Activated CD4-positive, alpha-beta T cell treated with anti-CD3 and anti-CD28 coated beads for 36 hours (primary cell): ENCODE measurements at places on chromosomes 2 and 18. TPM values are rescaled to one million over a fixed set of nuclear protein-coding genes. Genes with fewer than 3 reads are reported as not detected.
A peak's percentile ranks its signal among the peaks of the same experiment; 100 is the strongest.

The COL5A2 gene
- 0.32 TPM for total RNA-seq

The TTLL4 gene
- total RNA-seq, result 33.7 TPM

The HOXD8 gene
- total RNA-seq, result not detected

The PLA2R1 gene
- not detected for total RNA-seq

The KIAA2012 gene
- not detected for total RNA-seq

The MDH1B gene
- total RNA-seq, result 0.83 TPM

The CYP27A1 gene
- total RNA-seq, result 0.12 TPM

The REG1B gene
- total RNA-seq, result not detected

The MTCL1 gene
- total RNA-seq, result 0.14 TPM

The DGKD gene
- total RNA-seq, result 57.0 TPM

The GKN1 gene
- not detected for total RNA-seq

The NAT8 gene
- total RNA-seq, result not detected

- no peaks in the 10 kb centered on the region for H3K36me3 ChIP-seq
- H3K27me3 ChIP-seq, result no peaks in the 10 kb centered on the region
- DNase-seq, result no peak
Measured at GRCh38 chr2:9287400-9288045, 80.9 kb downstream of the ASAP2 start.

- no peak for DNase-seq
- H3K27me3 ChIP-seq, result no peaks in the 10 kb centered on the region
- H3K36me3 ChIP-seq, result no peaks in the 10 kb centered on the region
- no peak overlapping the region for H3K27ac ChIP-seq
- no peaks in the 10 kb centered on the region for H3K4me1 ChIP-seq
Measured at GRCh38 chr2:180314086-180314485, 307.0 kb upstream of the CWC22 start.

DNA sequence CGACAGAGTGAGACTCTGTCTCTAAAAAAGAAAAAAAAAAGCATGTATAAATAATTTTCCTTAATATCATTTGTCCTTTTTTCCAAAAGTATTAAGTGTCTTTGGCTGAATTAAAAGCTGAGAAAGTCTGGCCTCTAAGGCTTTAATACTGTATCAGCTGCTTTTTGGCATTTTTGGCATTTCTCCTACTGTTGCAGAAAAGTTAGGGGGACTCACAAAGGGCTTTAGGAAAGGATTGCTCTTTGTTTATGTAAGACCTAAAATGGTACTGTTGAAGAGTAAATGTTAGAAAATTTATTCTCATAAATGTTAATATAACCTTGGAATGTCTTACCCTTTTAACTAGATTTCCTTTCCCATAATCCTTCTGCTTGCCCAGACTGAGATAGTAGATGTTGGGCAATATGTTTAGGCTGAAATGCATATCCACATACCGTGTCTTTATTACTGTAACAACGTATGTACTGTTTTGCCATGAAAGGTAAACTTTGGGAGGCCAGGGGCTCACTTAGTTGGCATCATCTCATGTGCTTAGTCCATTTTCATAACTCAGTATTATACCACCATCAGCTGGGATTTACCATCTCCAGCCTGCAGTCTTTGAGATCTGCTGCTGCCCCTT, 18.0 kb upstream of the STON1 start:
- H3K4me1 ChIP-seq, result peaks cover 22% of the 10 kb centered on the region
- no peaks in the 10 kb centered on the region for H3K27me3 ChIP-seq
- no peak overlapping the region for H3K4me3 ChIP-seq
- DNase-seq, result no peak
- H3K36me3 ChIP-seq, result peaks cover 52% of the 10 kb centered on the region
- H3K27ac ChIP-seq, result no peak overlapping the region

GRCh38 chr18:26960911-26961310, 95.4 kb upstream of the AQP4 start:
- DNase-seq, result no peak
- H3K4me3 ChIP-seq, result no peak overlapping the region
- no peak overlapping the region for H3K27ac ChIP-seq
- no peaks in the 10 kb centered on the region for H3K27me3 ChIP-seq
- H3K4me1 ChIP-seq, result no peaks in the 10 kb centered on the region

DNA sequence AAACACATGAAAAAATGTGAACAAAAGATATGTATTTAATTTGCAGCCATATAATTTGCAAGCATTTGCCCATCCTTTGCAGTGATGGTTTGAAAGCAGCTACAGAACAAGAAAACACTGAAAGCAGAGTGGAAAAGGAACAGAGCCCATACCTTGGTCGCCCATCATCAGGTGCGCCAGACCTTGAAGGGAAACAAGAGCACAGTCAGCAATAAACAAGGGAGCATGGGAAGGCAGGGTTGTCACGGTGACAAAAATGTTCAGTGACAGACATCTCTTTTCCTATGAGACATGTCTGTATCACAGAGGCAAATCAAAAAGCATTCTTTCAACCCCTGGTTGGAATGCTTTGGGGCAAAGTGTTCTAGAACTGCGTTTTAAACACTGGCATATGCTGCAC, 109.4 kb downstream of the NRXN1 start:
- DNase-seq, result no peak
- H3K4me3 ChIP-seq, result no peak overlapping the region
- no peak overlapping the region for H3K27ac ChIP-seq
- H3K4me1 ChIP-seq, result no peaks in the 10 kb centered on the region

DNA sequence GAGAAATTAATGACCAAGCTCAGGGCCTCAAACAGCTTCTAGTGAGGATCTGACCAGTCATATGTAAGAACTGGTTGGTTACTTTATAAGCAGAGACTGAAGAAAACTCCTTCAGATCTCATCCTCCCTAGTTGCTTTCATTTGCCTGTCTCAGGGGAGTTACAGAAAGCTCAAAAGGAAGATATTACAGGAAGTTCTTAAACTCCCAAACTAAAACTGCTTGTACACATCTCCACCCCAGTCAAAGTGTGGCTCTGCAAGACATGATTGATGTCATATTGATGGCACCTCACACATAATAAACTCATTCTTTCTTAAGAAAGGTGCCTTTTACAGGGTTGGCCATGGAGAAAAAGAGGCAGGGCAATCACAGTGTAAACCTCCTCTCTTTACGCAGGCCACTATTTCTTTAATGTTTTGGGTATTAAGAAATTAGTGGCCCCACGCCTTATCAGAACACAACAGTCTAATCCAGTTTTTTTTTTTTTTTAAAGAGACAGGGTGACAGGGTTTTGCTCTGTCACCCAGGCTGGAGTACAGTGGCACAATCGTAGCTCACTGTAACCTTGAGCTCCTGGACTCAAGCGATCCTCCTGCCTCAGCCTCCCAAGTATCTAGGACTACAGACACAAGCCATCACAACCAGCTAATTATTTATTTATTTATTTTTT, 62.6 kb upstream of the STK17B start:
- H3K4me1 ChIP-seq, result peaks cover 96% of the 10 kb centered on the region
- no peaks in the 10 kb centered on the region for H3K27me3 ChIP-seq
- H3K4me3 ChIP-seq, result peak overlapping the region; percentile 21
- DNase-seq, result no peak

DNA sequence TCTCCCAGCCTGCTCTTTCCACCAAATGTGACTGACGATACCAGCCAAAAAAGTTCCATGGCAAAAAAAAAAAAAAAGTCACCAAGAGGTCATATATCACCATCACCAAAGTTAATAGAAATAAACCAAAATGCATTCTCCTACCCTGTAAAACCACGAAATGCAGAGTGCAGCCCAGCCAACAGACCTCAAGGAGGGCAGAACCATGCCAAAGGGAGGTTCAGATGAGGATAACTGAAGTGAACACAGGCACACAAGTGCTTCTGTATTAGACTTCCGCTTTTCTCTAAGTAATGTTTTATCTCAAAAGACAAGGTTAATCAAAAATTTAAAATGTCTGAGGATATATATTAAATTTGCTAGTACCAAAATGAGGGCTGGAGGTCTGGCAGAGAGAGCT, 5.5 kb downstream of the SERPINE2 start:
- DNase-seq, result no peak

DNA sequence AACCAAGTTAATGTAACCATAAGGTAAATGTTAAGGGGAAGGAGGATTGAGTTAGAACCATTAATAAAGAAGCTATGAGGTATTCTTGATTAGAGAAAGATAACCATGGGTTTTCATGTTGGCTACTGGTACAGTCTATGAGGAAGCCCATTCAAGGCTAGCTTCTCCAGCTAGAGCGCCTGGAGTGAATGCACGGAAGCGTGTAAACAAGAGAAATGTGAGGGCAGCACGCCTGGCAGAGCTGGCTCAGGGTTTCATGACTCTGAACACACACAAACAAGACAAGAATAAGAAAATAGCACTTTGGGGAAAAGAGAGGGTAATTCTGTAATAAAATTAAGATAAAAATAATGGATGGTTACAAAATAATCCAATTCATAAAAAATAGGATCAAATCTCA, 255.3 kb downstream of the PDE11A start:
- H3K4me3 ChIP-seq, result no peak overlapping the region
- no peaks in the 10 kb centered on the region for H3K4me1 ChIP-seq
- H3K36me3 ChIP-seq, result no peaks in the 10 kb centered on the region
- DNase-seq, result no peak
- H3K27me3 ChIP-seq, result peaks cover 5% of the 10 kb centered on the region

- H3K27ac ChIP-seq, result no peak overlapping the region
- peaks cover 4% of the 10 kb centered on the region for H3K27me3 ChIP-seq
- no peaks in the 10 kb centered on the region for H3K36me3 ChIP-seq
- H3K4me1 ChIP-seq, result peaks cover 5% of the 10 kb centered on the region
- DNase-seq, result no peak
Measured at GRCh38 chr2:61722318-61722717, 131.5 kb downstream of the FAM161A start.

- H3K36me3 ChIP-seq, result peaks cover 10% of the 10 kb centered on the region
- H3K4me3 ChIP-seq, result peak overlapping the region; percentile 82
- H3K4me1 ChIP-seq, result peaks cover 41% of the 10 kb centered on the region
- peak; percentile 48 for DNase-seq
- peak overlapping the region; percentile 81 for H3K27ac ChIP-seq
Measured at GRCh38 chr18:79950515-79951341, 725 bp downstream of the SLC66A2 start.

- H3K27ac ChIP-seq, result no peak overlapping the region
- H3K4me3 ChIP-seq, result no peak overlapping the region
- H3K36me3 ChIP-seq, result no peaks in the 10 kb centered on the region
- no peak for DNase-seq
- H3K27me3 ChIP-seq, result no peaks in the 10 kb centered on the region
Measured at GRCh38 chr2:158900345-158900744, 68.1 kb upstream of the TANC1 start.

- peaks cover 35% of the 10 kb centered on the region for H3K4me1 ChIP-seq
- H3K36me3 ChIP-seq, result peaks cover 54% of the 10 kb centered on the region
- peak; percentile 49 for DNase-seq
- H3K4me3 ChIP-seq, result peak overlapping the region; percentile 17
- no peaks in the 10 kb centered on the region for H3K27me3 ChIP-seq
Measured at GRCh38 chr2:230473378-230473777, 57.4 kb downstream of the SP100 start.

GRCh38 chr2:160561551-160562295, 68.1 kb upstream of the RBMS1 start:
- no peak overlapping the region for H3K4me3 ChIP-seq
- H3K27me3 ChIP-seq, result no peaks in the 10 kb centered on the region
- peaks cover 12% of the 10 kb centered on the region for H3K4me1 ChIP-seq

- H3K36me3 ChIP-seq, result peaks cover 5% of the 10 kb centered on the region
- no peak overlapping the region for H3K27ac ChIP-seq
- DNase-seq, result no peak
- H3K27me3 ChIP-seq, result no peaks in the 10 kb centered on the region
- peaks cover 46% of the 10 kb centered on the region for H3K4me1 ChIP-seq
Measured at GRCh38 chr18:75227535-75228296, 17.1 kb downstream of the TSHZ1 start.

GRCh38 chr2:189409131-189409530, 32.1 kb upstream of the WDR75 start:
- no peaks in the 10 kb centered on the region for H3K36me3 ChIP-seq
- H3K27me3 ChIP-seq, result no peaks in the 10 kb centered on the region
- no peak overlapping the region for H3K4me3 ChIP-seq
- no peak for DNase-seq
- no peak overlapping the region for H3K27ac ChIP-seq
- peaks cover 19% of the 10 kb centered on the region for H3K4me1 ChIP-seq

- no peak overlapping the region for H3K27ac ChIP-seq
- no peak overlapping the region for H3K4me3 ChIP-seq
- peaks cover 4% of the 10 kb centered on the region for H3K27me3 ChIP-seq
- no peak for DNase-seq
Measured at GRCh38 chr2:67516899-67517530, 119.9 kb downstream of the ETAA1 start.

DNA sequence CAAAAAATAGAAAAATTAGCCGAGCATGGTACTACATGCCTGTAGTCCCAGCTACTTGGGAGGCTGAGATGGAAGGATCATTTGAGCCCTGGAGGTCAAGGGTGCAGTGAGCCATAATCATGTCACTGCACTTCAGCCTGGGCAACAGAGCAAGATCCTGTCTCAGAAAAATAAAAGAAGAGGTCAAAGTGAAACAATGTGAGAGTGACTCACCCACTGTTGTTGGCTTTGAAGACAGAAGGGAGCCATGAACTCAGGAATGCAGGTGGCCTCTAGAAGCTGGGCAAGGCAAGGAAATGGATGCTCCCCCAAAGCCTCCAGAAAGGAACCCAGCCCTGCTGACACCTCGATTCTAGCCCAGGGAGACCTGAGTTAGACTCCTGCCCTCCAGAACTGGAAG, 3.7 kb upstream of the TMEM214 start:
- DNase-seq, result no peak
- H3K4me3 ChIP-seq, result no peak overlapping the region
- H3K36me3 ChIP-seq, result peaks cover 21% of the 10 kb centered on the region
- no peaks in the 10 kb centered on the region for H3K27me3 ChIP-seq
- peaks cover 29% of the 10 kb centered on the region for H3K4me1 ChIP-seq

- peaks cover 3% of the 10 kb centered on the region for H3K36me3 ChIP-seq
- no peak overlapping the region for H3K27ac ChIP-seq
- no peaks in the 10 kb centered on the region for H3K27me3 ChIP-seq
Measured at GRCh38 chr2:230160112-230160660, 59.6 kb downstream of the SP110 start.

GRCh38 chr2:9232886-9233285, 26.3 kb downstream of the ASAP2 start:
- H3K36me3 ChIP-seq, result no peaks in the 10 kb centered on the region
- peaks cover 20% of the 10 kb centered on the region for H3K27me3 ChIP-seq
- no peak overlapping the region for H3K4me3 ChIP-seq
- H3K4me1 ChIP-seq, result no peaks in the 10 kb centered on the region
- no peak overlapping the region for H3K27ac ChIP-seq

GRCh38 chr2:166074430-166074829, 53.4 kb downstream of the SCN1A start:
- H3K4me1 ChIP-seq, result no peaks in the 10 kb centered on the region
- peaks cover 6% of the 10 kb centered on the region for H3K27me3 ChIP-seq
- no peak for DNase-seq
- H3K36me3 ChIP-seq, result no peaks in the 10 kb centered on the region
- H3K4me3 ChIP-seq, result no peak overlapping the region

- H3K27me3 ChIP-seq, result no peaks in the 10 kb centered on the region
- peak within 1 kb of the TSS; percentile 90 for H3K4me3 ChIP-seq
- peak within 1 kb of the TSS; percentile 94 for H3K27ac ChIP-seq
- H3K36me3 ChIP-seq, result peaks cover 1% of the 10 kb centered on the region
- peak; percentile 93 for DNase-seq
- peaks cover 42% of the 10 kb centered on the region for H3K4me1 ChIP-seq
Measured at GRCh38 chr18:32018331-32019250, at the start of gene RNF125. Gene RNF125, plus strand, starts transcription at chr18:32018825. Its CDS starts 39 bp downstream, at chr18:32018864.

- no peak overlapping the region for H3K27ac ChIP-seq
- no peak for DNase-seq
- peaks cover 32% of the 10 kb centered on the region for H3K4me1 ChIP-seq
- H3K36me3 ChIP-seq, result no peaks in the 10 kb centered on the region
- peaks cover 1% of the 10 kb centered on the region for H3K27me3 ChIP-seq
Measured at GRCh38 chr2:213032607-213033006, 118.8 kb downstream of the IKZF2 start.
